AG09309 (cell line): ENCODE measurements at places on chromosomes 1 and 21.

DNA sequence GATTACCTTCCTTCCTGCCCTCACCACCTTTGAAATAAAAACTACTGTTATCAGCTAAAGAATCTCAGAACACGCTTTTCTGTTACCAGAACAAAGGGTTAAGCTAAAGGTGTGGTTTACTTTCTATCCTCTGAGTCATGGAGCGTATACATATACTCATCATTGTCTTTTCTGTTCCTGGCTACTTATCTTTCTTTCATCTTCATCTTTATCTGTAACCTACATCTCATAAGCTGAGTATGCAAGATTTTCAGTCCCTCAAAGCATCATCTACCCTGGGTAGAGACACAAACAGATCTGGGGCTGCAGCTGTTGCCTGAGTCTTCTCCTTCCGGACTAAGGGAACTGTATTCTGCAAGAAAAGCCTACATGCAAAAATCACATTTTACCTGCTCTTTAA lies 75.6 kb downstream of the LMO4 start:
- no peak for DNase-seq

DNA sequence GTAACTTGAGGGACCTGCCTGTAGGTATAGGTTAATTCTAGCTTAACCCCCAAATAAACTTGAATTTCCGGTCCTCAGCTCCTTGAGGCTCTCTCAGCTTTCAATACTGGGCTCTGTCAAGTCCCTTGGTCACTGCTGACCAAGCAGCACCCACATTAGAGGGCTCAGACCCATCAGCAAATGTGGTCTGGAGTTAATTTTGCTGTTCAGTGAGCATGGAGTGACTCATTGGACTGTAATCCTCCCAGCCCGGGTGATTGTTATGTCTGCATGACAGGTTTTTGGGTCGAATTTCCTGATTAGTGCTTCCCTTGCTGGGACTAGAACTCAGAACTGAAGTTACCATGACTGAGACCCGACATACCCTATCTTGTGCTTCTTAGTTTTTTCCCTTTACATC lies 130.6 kb downstream of the URB2 start:
- peak; percentile 49 for DNase-seq

- DNase-seq, result no peak
These were observed 50.0 kb upstream of the ZNF648 start for GRCh38 chr1:182111496-182111895.

DNA sequence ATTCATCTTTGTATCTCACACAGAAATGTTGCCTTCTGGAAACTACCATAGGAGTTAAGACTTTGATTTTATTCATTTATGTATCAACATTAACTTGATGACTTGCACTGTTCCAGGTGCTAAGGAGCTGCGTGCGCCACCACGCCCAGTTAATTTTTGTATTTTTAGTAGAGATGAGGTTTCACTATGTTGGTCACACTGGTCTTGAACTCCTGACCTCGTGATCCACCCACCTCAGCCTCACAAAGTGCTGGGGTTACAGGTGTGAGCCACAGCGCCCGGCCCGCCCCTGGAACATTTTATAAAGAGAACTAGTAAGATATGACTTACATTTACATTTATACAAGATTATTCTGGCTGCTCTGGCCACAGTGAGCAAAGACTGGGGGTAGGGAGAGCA lies 252.2 kb downstream of the FAF1 start:
- no peak for DNase-seq

DNA sequence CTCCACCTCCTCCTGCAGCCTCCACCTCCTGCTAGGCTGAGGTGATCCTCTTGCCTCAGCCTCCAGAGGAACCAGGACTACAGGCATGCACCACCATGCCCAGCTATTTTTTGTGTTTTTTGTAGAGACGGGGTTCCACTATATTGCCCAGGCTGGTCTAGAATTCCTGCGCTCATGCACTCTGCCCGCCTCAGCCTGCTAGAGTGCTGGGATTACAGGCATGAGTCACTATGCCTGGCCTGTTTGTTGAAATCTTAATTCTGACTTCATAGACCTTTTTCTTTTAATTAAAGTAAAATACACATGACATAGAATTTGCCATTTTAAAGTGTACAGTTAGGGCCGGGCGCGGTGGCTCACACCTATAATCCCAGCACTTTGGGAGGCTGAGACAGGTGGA lies 42.7 kb downstream of the FAAP20 start:
- DNase-seq, result no peak

GRCh38 chr1:162347281-162347680 lies 29.4 kb downstream of the SPATA46 start:
- DNase-seq, result no peak

DNA sequence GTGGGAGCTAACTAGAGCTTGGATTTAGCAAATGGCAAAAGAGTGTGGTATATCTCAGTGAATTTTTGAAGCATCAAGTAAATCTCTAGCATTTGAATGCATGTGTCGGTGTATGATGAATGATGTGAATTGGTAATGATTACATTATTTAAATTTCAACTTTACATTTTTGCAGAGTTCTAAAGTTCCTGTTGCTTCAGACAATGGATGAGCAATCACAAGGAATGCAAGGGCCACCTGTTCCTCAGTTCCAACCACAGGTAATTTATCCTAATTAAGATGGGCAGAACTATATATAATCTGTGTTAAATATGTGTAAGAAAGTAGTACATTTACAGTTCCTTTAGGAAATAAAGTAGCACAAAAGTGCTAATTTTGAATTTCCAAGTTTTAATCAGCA lies 75.6 kb downstream of the NEK7 start:
- DNase-seq, result no peak

DNA sequence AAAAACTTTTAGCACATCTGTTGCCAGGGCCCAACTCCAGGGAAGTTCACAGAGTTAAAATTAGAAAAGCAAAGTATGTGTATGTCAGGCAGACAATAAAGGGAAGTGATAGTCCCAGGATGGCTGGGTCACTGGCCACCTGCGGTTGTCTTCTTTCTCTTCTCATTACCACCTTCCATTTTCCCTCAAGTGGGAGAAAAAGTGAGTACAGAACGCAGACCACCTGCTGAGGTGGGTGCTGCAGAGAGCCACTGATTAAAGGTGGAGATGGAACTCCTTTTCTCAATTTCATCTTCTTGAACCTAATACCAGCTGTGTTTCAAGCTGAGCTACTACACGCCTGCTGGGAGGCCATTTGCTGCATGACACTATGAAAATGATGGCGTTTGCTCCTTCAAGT lies 88.8 kb upstream of the PDE4B start:
- DNase-seq, result no peak

DNA sequence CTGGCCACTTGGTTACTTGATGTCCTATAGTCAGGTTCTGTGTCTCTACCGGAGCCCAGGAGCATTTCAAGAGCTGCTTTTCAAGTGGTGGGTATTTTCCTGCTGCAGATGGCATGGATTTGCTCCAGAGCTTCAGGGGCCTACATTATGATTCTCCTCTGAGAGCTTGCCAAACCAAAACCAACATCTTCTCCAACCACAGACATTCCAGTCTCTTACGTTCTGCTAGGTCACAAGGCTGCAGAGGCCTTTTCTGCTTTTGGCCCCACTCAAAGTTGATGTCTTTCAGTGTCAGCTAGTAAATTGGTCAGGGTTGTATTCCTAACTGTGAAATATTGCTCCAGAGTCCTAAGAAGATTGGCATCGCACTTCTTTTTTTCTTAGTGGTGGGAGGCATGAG lies 14.7 kb upstream of the AQP10 start:
- DNase-seq, result no peak

GRCh38 chr1:26799479-26800142 lies 11.9 kb downstream of the PIGV start:
- DNase-seq, result no peak

DNA sequence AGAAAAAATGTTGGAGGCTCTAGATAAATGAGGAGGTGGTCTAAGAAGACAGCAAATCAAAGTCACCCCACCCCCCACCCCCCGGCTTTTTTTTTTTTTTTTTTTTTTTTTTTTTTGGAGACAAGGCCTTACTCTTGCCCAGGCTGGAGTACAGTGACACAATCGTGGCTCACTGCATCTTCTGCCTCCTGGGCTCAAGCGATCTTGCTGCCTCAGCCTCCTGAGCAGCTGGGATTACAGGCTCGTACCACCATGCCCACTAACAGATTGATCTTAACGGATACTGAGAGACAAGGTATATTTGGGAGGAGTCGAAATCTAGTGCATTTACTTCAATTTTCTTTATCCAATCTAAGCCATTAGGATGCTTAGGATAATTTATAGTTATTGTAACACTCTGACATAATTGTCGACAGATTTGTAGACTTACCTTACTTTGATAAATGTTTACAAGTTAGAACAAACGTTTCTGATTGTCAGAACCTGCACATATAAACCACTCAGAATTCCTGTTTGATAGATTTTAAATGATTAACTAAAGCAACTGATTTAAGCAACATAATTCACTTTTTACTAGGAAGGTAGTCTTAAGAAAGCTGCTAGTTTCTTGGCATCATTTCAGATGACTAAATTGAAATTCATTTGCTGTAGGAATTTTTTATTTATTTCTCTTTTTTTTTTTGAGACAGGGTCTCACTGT lies 33.7 kb upstream of the NBL1 start:
- DNase-seq, result no peak

GRCh38 chr1:205013683-205014367 lies 29.2 kb upstream of the CNTN2 start:
- DNase-seq, result no peak

- DNase-seq, result no peak
These were observed 19.7 kb upstream of the EPS8L3 start for GRCh38 chr1:109783436-109783835.

GRCh38 chr21:44049606-44050005 lies 37.5 kb downstream of the TRAPPC10 start:
- no peak for DNase-seq

- no peak for DNase-seq
These were observed 7.4 kb upstream of the B3GALNT2 start for GRCh38 chr1:235511470-235512240.

DNA sequence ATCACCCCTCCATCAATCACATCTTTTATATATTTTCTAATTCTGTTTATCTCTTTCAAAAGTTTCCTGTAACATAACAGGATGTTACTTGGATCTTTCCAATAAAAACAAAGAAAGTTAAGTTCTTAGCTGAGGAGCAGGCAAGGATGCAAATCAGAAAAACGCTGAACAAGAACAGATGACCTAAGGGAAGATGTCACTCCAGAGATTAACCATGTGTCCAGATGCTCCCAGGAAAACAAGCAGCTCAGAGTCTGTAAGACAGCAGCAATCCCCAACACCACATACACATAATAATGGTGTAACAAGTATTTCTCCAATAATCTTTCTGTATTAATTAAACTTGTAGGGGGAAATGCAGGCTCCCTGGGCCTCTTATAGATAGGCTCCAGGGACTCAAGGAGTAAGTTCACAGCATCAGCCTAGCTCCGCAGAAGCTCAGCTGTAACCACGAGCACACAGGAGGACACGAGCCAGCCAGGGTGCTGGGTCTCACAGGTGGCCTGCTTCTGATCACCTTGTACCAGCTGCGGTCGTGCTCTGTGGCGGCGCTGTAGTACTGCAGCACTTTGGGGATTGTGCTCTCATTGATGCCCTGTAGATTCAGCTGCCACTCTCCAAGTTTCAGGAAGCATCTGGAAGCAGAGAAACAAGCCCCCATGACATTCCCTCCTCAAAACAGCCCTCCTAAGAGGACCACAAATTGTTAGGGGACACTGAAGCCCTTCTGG lies 33.1 kb upstream of the EXOSC10 start:
- no peak for DNase-seq

- DNase-seq, result no peak
These were observed 147.2 kb downstream of the RASAL2 start for GRCh38 chr1:178241057-178241456.

DNA sequence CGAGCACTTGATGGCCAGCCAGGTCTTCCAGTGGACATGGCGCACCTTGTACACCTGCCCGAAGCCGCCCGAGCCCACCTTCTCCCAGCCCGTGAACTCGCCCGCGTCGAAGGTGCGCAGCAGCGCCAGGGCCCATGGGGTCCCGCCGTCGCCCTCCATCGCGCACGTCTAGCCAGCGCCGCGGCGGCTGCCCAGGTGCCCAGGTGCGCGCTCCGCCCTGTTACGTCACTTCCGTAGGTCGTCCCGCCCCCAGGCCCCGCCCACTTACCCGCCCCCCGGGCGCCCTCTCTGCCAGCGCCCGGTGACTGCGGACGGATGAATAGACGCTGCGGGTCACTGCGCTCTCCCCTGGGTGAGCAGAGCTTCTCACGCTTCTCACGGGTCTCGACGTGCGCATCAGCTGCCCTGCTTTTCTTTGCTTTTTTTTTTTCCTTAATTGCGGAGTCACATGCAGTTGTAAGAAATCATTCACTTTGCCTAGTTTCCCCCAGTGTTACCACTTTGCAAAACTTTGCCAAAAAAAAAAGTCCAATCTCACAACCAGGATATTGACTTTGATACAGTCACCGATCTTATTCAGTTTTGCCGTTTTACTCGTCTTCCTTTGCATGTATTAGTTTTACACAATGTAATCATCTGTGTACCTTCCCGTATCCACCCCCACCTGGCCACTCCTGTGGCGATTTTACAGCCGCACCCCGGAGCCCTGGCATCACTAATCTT lies at the start of gene RIPK4:
Gene RIPK4, minus strand, starts transcription at position 170 of the 723 bp plus-strand sequence. Its CDS starts 11 bp downstream, at position 159.
- DNase-seq, result no peak

DNA sequence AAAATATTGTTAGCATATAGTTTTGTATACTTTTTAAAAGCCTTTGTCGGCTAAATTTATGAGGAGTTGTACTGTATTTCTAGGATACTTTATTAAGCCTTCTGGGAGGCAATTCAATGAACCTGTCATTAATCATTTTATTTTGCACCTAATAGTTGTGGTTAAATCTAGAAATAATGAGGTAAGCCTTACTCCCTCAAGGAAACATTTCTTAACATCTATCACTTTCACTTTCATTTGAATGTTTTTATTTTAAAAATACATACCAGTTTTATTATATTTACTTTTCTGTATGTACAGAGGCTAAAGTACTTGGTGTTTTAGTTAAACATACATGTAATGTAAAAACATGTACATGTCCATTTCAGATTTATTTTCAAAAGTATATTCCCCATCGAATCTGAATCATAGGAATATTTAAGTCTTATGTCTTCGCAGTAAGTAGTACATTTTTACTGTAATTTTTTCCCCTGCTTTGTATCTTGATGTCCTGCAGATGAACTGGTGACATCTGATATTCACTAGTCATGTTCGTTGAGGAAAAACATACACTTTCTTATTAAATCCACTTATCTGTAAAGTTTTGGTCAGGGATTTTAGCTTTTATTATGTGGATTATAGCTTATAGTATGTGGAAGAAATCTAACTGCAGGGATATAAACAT lies 82.8 kb downstream of the DISP1 start:
- no peak for DNase-seq
